Putamen (tissue), 1 donor: ENCODE measurements at places on chromosomes 3 and 15.

GRCh38 chr3:4823385-4823784 is 155.9 kb upstream of the BHLHE40 start:
- no peak for DNase-seq

DNA sequence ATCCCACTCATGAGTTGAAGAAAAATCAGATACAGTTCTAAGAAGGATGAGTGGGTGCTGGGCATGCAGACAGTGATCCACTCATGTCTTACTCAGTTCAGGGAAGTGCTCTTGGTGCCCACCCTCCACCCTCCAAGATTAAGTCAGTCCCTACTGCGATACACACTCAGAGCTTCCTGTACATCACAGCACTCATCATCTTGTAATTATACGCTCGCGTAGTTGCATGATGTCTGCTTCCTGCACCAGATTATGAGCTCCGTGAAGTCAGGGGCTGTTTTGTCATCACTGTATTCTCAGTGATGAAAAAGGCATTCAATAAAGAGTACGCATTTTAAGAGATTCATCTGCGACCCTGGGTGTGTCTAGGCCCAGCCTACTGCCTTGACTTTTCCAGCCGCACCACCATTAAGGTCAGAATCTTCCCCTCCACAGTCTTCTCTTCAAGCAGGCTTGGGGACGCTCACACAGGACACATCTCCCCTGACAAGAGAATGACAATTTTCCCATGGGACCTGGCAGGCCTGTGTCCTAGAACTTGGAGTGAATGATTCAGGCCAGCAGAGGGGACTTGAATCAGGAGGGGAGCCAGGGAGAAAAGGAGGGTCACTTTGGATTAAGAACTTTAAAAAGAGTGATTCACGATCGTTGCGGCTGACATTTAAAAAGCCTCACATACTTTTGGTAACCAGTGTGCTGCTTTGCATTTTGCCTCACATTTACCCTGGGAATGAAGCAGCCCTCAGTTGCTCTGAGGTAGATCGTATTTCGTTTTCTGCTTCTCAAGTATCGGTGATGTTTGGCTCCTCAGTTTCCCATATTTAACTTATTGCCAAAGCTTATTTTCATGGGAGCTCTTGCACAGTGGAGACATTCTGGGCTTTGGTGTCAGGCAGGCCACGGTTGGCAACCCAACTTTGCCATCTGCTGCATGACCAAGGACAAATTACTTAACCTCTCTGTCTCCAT is 7.9 kb upstream of the PDE8A start:
- DNase-seq: no peak

- no peak for DNase-seq
These were observed 47.4 kb upstream of the SMAD3 start for GRCh38 chr15:67018026-67018425.

DNA sequence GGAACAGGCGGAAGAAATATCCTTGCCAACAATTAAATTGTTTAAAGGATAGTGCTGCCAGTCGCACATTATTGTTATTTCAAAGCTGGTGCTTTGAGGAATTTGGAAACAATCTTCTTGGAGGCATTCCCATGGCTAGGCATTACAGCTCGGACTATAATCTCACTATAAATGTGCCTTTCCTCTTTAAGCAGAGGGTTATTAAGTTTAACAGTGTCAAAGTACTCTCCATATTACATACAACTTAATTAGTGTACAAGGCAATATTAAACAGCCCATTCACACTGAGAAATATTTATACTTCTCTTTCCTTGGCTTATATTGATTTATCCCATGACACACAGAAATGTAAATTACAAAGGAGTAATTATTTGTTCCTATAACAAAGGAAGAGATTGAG is 54.0 kb upstream of the FAM3D start:
- no peak for DNase-seq

- DNase-seq: no peak
These were observed 96.3 kb upstream of the MBNL1 start for GRCh38 chr3:152172460-152172859.

DNA sequence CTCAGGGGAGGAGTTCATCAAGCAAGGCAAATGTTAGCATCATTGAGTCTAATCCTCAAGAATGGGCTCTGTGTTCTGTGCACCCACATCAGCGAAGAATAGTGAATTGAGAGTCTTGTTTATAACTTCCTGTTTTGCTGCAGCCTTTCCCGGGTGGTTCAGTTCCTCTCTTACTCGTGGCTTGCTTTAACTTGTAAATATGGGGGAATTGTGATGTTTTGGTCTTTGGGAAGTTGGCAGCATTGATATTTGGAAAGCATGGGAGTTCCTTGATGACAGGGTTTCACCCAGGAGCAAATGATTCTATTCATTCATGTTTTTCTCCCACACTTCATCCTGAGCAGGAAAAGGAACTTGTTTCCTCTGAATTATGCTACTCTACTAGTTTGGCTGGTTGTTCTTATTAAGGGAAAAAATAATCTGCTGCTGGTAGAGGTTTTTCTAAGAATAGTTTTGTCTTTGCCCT is 40.4 kb downstream of the GPD1L start:
- peak; percentile 75 for DNase-seq

- no peak for DNase-seq
These were observed 410.8 kb upstream of the RASGRP1 start for GRCh38 chr15:38975282-38975990.

DNA sequence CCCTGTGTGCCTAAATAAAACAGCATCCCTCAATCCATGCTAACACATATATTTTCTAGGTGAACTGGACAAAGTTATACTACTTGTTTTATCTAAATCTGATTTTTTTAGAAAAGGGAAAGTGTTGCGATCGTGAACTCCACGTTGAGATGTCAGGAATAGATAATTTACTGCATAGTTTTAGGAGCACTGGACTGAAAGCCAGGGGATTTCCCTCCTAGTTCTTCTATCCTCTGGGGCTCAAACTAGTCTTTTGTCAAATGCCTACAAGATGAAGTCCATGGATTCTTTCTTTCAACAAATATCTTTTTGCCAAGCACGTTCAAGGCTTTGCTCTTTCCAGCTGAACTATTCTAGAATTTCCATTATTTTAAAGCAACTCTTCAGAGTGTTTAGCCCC is 617 bp upstream of the HPS3 start:
- DNase-seq: no peak

- no peak for DNase-seq
These were observed 71.1 kb downstream of the ALDH1A2 start for GRCh38 chr15:57994221-57995049.

DNA sequence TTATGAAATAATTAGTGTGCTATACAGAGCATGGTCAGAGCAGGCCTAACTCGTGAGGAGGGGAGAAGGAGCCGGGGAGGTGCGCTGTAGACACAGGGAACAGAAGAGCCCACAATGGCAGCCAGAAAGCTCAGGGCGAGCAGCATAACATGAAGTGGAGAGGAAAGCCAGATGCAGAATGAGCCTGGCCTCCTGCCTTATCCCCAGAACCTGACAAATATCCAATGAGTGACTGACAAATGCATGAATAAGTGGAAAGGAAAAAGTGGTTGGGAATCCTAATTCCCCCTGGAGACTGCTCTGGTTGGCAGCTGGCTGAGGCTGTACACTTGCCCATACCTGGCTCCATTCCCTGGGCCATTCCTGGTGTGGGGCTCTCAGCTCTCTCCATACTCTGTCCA is 9.2 kb upstream of the MST1R start:
- DNase-seq: peak; percentile 17

DNA sequence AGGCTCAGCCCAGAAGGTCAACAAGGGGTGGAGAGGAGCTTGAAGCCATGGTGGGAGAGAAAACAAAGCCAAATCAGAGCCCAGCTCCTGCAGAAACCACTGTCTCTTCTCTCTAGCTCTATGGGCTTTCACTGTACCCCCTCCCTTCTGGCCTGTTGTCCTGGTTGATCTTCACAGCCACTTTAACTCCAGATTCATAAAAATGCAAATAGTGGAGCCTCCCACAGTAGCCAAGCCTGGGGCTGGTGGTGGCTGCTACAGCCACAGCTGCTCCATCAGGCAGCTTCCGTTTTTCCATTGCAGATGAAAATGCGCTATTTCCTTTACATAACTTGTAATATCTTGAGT is 20.7 kb upstream of the CAV3 start:
- no peak for DNase-seq

GRCh38 chr3:48039487-48040190 is 23.4 kb upstream of the MAP4 start:
- peak; percentile 77 for DNase-seq

DNA sequence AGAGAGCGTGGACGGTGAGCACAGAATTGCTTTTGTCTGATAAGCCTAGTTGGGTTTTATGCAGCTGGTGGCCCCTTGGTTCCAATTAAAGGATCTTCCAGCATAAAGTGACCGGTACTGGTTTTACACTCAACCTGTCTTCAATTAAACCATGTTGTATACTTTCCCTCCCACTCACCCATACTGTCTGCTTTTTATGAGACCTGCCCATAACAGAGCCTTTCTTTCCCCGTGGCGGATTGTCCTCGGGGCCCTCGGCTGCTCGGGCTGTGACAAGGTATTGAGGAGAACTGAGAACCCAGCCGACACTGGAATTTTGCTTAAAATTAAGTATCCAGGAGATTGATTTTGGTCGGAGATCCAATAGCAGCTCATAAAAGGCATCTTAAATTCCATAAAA is 98.4 kb downstream of the TMEM266 start:
- no peak for DNase-seq

DNA sequence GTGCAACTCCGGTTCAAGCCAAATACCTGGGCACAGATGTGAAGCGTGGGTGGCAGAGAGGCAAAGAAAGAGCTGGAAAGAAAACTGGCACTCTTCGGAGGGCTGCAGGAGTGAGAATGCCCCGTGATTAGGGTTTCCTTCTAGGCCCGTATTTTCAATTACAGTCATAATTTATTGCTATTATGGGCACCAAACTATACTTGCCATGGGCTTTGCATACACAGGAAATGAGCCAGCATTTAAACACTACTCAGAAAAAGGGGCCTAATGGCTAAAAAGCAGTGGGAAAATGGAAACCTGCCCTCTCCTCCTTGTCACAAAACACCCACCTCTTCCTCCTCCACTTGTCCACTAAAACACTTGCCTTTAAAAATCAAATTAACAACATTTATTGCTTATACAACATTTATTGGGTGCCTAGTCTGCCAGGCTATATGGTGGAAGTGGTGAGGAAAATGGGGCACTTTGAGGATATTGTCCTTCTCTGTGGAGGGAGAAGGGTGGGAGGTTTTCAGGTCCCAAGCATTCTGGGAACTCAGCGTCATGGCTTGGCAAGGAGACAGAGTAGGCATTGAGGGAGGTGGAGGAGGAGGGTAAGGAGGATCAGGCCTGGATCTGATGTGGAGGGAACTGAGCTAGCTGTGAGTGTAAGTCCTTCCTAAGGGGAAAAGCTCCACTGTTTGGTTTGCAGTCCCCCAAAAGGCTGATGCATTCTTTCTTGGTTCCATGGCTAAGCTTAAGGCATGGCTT is 160.9 kb downstream of the SLCO3A1 start:
- DNase-seq: no peak

GRCh38 chr15:71494563-71495397 is 315.6 kb upstream of the NR2E3 start:
- DNase-seq: no peak
